Smooth muscle cell of the coronary artery (primary cell): ENCODE measurements at places on chromosomes 2 and 18. TPM values are rescaled to one million over a fixed set of nuclear protein-coding genes. Genes with fewer than 3 reads are reported as not detected.

Gene TMEM247
- total RNA-seq = not detected in 2 replicates

Gene DSG1
- not detected in 2 replicates for total RNA-seq

Gene IL1R2
- total RNA-seq = 1.1 and 5.9 TPM in 2 replicates

Gene AQP12B
- not detected in 2 replicates for total RNA-seq

Gene RGPD8
- 4.8 and 20.5 TPM in 2 replicates for total RNA-seq

Gene ACKR3
- total RNA-seq = 4.7 and 45.9 TPM in 2 replicates

Gene LRRTM1
- not detected in 2 replicates for total RNA-seq

Gene FBXO15
- 0.23 and 0.82 TPM in 2 replicates for total RNA-seq

Gene ELAC1
- 2.3 and 5.8 TPM in 2 replicates for total RNA-seq

Gene ASB18
- not detected in 2 replicates for total RNA-seq

Gene D2HGDH
- 15.3 and 17.8 TPM in 2 replicates for total RNA-seq

Gene MALL
- 6.1 and 10.2 TPM in 2 replicates for total RNA-seq

Gene LIMS3
- 1.8 and 8.4 TPM in 2 replicates for total RNA-seq

Gene GPC1
- total RNA-seq = 40.2 and 47.5 TPM in 2 replicates

Gene SPIRE1
- total RNA-seq = 16.3 and 29.5 TPM in 2 replicates

Gene MYOM1
- total RNA-seq = 0.98 and 1.3 TPM in 2 replicates

Gene ITSN2
- total RNA-seq = 19.8 and 23.6 TPM in 2 replicates

Gene CCDC74B
- total RNA-seq = 3.4 and 9.6 TPM in 2 replicates

Gene GREB1
- 0.15 and 2.1 TPM in 2 replicates for total RNA-seq

Gene CYP27C1
- total RNA-seq = 0.08 TPM in 1 of 2 replicates, not detected in the other

Gene NR4A2
- total RNA-seq = 0.08 TPM in 1 of 2 replicates, not detected in the other

Gene COL3A1
- 1,200 and 2,738 TPM in 2 replicates for total RNA-seq

Gene CROCC2
- total RNA-seq = 0.12 TPM in 1 of 2 replicates, not detected in the other

Gene EN1
- total RNA-seq = 0.08 and 0.35 TPM in 2 replicates

Gene ACMSD
- total RNA-seq = not detected in 2 replicates

Gene CRYBA2
- total RNA-seq = not detected in 2 replicates

Gene KCNS3
- total RNA-seq = 0.70 and 3.8 TPM in 2 replicates

Gene INPP5D
- 0.12 and 0.83 TPM in 2 replicates for total RNA-seq

Gene CFAP65
- total RNA-seq = not detected in 2 replicates

Gene SIX2
- 0.38 and 0.47 TPM in 2 replicates for total RNA-seq

Gene TLX2
- total RNA-seq = not detected in 2 replicates

Gene RTP5
- total RNA-seq = not detected in 2 replicates

Gene MC4R
- not detected in 2 replicates for total RNA-seq

Gene ACTG2
- total RNA-seq = 0.35 and 0.60 TPM in 2 replicates

Gene SLC19A3
- 0.23 and 2.1 TPM in 2 replicates for total RNA-seq

Gene SLC35G4
- not detected in 2 replicates for total RNA-seq

Gene HRH4
- 0.08 and 0.12 TPM in 2 replicates for total RNA-seq

Gene ITGA6
- total RNA-seq = 2.8 and 8.9 TPM in 2 replicates

Gene WBP1
- total RNA-seq = 68.7 and 75.7 TPM in 2 replicates

Gene COL6A3
- 1,351 and 2,862 TPM in 2 replicates for total RNA-seq

Gene BOLL
- total RNA-seq = not detected in 2 replicates

Gene PRKAG3
- total RNA-seq = 4.1 TPM in 1 of 2 replicates, not detected in the other

Gene CYP1B1
- 5.1 and 226 TPM in 2 replicates for total RNA-seq

Gene TMEM178A
- 0.23 and 3.5 TPM in 2 replicates for total RNA-seq

Gene HAUS1
- total RNA-seq = 18.7 and 25.6 TPM in 2 replicates

Gene DLGAP1
- total RNA-seq = 2.9 TPM in 1 of 2 replicates, not detected in the other

Gene EEF1B2
- total RNA-seq = 704 and 1,169 TPM in 2 replicates

Gene IRS1
- total RNA-seq = 3.5 and 6.9 TPM in 2 replicates

Gene ACOXL
- total RNA-seq = not detected in 2 replicates

Gene TRIM43
- not detected in 2 replicates for total RNA-seq
